ENCODE measurements at places on chromosomes 3 and 15.

DNA sequence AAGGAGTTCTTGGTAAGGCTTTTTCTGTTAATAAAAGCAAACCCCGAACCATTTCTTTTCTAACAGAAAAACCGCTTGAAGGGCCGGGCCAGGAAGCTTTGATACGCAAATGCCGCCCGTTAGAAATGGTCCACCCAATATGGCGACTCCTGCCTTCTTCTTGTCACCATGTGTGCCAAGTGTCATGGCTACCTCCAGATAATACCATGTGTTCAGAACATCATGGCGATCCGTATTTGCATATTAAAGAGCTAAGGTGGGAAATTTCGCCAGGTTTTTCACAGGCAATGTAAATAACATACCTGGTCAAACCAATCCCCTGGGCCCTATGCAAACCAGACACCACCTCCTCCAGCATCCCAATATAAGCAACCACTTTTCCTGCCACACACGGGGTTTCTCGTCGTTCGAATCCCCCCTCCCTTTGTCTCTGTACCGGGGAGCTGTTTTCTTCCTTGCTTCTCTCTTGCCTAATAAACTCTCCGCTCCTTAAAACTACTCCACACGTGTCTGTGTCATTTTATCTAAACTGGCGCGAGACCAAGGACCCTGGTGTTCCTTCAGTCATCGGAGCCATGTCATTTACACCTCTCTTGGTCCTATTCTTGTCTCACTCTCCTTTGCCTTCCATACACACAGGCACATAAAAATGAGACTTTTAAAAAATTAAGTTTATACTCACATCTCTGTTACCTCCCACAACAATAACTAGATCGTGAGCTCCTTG lies 34.5 kb downstream of the NCEH1 start:
- no peak for DNase-seq

DNA sequence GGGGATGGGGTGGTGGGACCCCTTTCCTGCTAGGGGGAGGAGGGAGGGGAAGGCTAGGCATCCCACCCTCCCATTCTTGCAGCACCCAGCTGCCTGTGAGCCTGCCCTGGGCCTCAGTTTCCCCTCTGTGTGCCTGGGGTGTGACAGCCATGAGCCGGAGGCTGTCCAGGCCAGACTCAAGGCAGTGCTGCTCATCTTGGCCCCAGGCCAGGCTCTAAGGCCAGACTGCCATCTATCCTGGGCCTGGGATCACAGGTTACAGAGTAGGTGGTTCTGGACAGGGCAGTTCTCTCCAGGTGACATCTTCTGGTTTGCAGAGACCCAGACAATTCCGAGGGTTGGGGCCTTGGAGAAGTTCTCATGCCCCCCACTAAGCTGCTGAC lies 3.3 kb upstream of the VILL start:
- DNase-seq = no peak

- no peak for DNase-seq
Observed at GRCh38 chr3:119230071-119230470, 10.6 kb downstream of the B4GALT4 start.

- no peak for DNase-seq
Observed at GRCh38 chr3:167750272-167750971, 14.9 kb downstream of the SERPINI1 start.

GRCh38 chr3:86229775-86230094 lies 761.2 kb downstream of the VGLL3 start:
- no peak for DNase-seq

- no peak for DNase-seq
Observed at GRCh38 chr15:60660290-60661051, 181.5 kb upstream of the ICE2 start.

DNA sequence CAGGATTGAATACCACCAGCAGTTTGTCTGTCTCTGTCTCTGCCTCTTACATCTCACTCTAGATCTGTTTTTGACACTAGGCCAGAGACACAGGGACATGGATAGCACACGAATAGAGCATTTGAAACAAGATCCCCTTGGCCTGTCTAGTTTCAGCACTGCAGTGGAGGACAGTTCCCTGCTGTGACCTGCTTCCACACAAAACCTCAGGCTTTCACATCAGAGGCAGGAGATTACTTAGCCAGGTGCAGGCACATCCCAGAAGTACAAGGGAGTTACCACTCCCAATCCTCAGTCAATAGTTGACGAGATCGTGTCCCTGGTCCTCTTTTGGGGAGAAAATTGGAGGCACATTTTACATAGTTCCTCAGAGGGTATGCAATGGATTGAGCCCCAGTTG lies 34.0 kb upstream of the CCK start:
- no peak for DNase-seq

DNA sequence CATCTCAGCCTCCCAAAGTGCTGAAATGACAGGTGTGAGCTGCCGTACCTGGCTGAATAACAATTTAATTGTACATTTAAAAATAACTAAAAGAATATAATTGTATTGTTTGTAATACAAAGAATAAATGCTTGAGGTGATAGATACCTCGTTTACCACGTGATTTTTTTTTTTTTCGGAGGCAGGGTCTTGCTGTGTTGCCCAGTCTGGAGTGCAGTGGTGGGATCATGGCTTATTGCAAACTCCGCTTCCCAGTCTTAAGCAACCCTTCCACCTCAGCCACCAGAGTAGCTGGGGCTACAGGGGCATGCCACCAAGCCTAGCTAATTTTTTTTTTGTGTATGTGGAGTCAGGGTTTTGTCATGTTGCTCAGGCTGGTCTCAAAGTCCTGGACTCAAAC lies 15.8 kb downstream of the MFN1 start:
- DNase-seq = no peak

DNA sequence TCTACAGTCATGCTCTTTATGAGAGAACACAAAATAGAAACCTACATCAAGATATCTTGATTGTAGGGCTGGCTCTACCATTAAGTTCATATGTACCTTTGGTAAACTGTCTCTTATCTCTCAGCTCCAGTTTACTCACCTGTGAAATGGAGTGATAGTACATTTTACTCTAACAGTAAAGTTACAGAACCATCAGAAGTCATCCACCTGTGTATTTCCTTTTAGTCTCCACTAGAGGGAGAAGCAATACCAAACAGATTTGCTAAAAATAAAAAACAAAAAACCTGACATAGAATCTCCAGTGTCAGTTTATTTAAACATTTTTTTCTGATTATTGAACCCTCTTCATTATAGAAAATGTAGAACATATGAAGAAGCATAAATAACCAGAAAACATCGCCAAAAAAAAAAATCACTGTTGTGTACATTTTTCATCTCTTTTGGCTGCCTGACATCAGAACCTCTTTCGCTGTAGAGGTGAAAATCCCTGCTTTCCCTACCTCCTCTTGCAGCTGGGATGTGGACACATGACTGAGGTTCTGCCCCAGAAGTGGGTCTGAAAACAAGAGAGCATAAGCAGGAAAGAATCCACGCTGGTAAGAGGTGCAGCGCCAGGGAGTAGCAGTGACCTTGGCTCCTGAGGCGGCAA lies 48.7 kb upstream of the WDR72 start:
- no peak for DNase-seq
